ENCODE measurements at places on chromosomes 6 and 20.

- no peak for DNase-seq
These were observed 8.6 kb downstream of the IPCEF1 start for GRCh38 chr6:154347981-154348380.

DNA sequence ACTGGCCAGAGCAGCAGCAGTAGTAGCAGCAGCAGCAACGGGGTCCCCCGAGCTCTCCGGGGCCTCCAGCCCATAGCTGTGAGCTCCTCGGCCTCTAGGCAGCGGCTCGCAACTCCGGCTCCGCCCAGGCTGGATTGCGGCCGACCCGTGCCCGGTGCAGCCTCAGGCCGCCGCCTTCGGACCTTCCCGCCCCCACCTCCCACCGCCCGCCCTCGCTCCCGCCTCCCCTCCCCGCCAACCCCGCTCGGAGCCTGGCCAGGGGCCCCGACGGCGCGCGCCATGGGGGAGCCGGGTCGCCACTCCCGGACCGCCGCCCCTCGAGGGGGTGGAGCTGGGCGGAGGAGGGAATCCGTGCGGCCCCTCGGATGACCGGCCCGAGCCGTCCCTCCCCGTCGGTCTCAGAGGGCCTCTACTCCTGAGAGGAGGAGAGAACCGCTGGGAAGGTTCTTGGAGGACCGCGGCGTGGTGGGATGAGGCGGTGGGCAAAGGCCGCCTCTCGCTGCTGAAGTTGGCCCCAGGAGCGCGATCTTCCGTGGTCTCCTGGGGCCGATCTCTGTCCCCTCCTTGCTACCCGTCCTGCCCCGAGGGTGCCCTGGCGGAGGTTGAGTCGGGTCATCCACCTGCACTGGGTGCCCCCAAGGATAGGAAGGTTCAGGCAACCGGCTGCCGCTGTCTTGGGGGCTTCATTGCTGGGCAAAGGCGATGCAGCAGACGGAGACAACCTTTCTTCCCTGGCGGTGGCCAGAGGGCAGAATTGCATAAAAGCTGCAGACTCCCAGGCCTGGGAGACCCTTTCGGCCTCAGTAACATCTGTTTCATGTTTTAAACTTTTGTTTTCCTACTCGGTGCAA, at the start of gene ADAM33:
TSS of gene ADAM33 (minus strand) at position 80 of the 851 bp plus-strand sequence. CDS start at position 74, 6 bp downstream.
- no peak for DNase-seq

DNA sequence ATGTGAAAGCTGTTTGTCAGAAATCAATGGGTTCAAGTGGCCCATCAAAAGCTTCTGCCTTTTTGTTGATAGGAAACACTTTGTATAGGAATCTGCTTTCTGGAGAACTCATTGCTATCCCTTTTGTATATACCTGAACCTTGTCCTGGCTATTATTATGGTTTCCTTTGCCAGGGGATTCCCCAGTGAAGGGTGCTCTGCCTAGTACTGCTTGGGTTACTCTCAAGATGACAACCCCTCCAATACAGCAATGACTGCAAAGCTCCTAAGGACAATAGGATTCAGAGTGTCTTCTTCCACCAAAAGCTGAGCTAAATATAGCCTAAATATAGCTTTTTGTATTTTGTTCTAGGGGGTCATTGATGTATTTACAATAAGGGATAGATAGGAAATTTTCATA, 54.0 kb upstream of the PTPRK start:
- no peak for DNase-seq

DNA sequence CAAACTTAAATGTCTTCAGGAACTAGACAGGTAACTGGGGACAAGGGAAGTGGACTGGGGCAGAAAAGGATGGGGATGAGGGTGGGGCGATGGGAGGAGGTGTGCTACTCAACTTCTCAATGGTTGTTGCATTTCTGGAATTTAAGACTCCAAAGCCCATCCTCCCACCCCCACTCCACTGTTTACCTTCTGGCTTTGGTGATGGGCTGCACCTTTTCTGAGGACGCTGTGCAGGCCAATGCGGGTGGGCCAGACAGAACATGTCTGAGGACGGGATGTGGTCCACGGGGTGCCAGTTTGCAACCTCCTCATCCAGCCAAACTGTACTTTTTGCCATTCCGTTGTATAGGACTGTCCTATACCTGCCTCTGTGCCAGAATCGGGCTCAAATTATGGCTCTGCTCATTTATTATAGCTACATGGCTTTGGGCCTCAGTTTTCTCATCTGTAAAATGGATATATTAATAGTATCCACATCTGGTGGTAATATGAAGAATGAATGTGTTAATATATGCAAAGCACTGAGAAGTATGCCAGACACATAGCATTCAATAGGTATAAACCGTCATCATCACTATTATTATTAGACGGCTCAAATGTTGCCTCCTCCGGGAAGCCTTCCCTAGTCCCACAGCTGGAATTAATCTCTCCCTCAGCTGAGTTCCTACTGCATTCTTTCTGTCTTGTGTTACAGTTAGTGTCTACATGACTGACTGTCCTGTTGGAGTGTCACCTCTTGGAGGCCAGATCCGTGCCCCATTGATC, 31.0 kb upstream of the VEGFA start:
- DNase-seq: no peak

DNA sequence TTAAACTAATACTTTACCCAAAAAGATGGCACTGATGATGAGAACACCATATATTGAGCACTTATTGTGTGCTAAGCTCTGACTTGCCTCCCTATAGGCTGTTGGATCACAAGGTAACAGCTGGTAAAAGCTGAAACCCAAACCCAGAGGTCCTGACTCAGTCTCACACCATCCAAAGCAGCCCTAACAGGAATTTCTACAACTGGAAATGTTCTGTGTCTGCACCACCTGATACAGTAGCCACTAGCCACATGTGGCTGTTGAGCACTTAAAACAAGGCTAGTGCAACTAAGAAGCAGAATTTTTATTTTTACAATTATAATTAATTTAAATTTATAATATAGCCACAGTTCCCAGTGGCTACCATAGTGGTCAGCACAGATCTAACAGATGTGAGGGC, 15.6 kb upstream of the MATN4 start:
- no peak for DNase-seq

DNA sequence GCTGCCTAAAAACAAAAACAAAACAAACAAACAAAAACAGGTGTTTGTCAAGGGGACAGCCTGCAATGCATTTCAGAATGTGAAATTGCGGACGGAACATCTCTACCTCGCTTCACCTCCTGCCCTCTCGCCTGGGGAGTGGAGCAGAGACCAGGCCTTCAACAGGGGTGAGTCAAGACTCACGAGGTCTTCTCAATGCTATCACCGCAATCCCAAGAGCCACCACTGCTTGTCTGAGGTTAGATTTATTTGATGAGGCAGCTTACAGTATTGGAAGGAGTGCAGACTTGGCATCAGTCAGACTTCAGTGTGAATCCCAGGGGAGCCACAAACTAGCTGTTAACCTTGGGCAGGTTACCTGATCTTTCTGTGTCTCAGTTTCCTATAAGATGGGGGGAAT, 7.7 kb downstream of the GABRR1 start:
- DNase-seq: no peak

DNA sequence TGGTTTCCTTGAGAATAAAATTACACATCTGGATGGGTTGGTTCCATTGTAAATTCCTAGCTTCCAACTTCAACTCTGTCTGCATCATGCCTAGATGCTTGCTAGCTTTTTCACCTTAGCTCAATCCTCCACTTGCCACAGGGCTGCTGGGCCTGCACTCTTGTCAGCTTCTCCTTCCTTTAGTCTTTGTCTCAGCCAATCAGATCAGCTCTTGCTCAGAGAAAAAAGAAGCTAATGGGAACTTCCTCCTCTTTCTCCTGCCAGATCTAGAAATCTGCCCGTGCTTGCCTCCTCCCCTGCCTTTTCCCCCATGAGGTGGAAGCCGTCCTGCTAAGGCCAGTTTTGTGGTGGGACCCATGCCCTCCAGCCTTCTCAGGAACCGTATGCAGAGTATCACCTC, 18.5 kb downstream of the RAE1 start:
- no peak for DNase-seq

DNA sequence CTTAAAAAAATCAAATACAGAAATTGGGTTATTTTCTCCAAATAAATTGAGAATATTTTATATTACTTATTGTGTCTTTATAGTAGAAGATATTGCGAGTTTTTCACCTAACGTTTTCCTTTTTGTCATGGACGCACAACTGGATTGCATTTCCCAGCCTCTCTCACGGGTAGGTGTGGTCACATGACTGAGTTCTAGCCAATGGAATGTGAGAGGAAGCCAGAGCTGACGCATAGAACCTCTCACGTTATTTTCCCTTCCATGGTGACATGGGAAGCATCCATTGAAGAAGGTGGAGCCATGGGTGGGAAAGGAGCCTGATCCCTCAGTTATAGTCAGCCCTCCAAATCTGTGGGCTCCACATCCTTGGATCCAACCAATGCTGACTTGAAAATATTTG, 155.9 kb upstream of the UST start:
- DNase-seq: no peak
